Activated T-cell treated with anti-CD3 and anti-CD28 coated beads, Interleukin-2, amount 50 U/mL, for 4 hours (primary cell): ENCODE measurements at places on chromosomes 12 and 14. TPM values are rescaled to one million over a fixed set of nuclear protein-coding genes. Genes with fewer than 3 reads are reported as not detected.

Gene PCED1B
- total RNA-seq, result 57.1 TPM

Gene NFATC4
- 0.32 TPM for total RNA-seq

Gene SLC7A8
- total RNA-seq, result 1.4 TPM

Gene TAS2R50
- 0.35 TPM for total RNA-seq

DNA sequence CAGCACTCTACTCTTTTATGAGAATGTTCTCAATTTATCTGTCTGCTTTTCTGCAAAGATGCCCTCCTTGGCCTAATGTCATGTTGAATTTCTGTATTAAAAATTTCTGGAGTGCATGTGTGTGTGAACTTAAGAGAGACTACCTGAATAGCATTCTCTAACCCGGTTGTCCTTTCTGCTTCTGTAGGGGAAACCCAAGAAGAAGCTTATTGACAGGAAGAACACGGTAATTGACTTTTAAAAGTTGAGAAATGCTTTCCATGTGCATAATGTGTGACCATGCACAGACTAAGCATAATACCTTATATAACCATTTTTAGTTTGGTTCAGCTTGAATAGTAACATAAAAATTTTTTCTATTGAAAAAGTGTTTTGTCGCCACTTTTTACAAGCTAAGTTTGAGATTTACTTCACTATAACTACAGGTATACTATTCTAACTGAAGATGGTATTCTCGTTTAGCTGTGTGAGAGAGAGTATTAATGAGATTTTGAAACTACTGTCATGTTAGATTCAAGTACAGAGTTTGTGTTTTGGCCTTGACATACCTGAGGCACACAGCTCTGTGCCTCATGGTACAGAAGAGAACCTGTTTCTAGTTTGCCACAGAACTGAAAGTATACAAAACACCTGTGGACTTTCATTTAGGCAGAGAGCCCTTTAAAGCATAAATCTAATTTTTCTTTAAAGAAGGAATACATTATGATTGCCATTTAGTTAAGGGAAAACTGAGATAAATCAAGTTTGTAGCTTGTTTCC is 96.8 kb downstream of the TTLL5 start:
- DNase-seq, result no peak

DNA sequence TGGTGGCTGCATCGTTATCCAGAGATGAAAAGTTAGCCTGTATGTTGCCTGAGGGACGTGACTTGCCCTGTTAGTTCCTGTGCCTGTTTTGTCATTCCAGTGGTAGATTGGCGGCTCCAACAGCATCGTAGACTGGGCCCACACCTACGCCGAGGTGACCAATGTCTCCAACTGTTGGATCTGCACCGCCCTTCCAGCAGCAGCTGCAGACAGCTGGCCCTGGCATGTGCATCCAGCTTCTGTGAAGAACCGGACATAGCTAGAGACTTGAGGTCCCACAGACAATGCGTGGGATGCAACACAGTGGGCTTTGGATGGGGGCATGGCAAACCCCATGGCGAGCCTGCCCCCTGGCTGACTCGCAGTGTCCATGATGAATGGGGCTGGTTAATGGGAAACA is 93.0 kb upstream of the TMPO start:
- DNase-seq, result no peak

GRCh38 chr12:30450872-30451271 is 244.8 kb downstream of the IPO8 start:
- no peak for DNase-seq
